Skin of body (tissue), 3 donors: ENCODE measurements at places on chromosomes 12 and 14. TPM values are rescaled to one million over a fixed set of nuclear protein-coding genes. Genes with fewer than 3 reads are reported as not detected.

DNA sequence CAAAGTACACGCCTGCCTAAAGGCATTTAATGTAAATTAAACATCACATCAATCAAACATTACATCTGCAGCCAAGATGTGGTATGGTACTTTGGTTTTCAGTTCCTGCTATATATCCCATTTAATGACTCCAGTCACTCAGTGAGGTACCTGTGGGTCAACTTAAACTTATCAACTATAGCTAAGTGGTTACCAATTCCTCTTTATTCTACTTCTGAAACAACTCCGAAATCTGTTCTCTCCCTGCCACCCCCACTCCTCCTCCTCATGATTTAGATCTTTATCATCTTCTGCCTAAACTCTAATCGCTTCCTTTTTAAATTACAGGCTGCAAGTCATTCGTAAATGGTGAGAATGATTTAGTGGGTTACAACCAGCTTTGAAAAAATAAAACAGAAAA is 57.9 kb downstream of the BCL2L14 start:
- no peak for DNase-seq

GRCh38 chr12:54549774-54550451 is 512 bp downstream of the PDE1B start:
- peak; percentile 7 for DNase-seq

GRCh38 chr14:89757313-89757939 is 197.1 kb downstream of the EFCAB11 start:
- no peak for DNase-seq

Gene IL23A
- 0.20 TPM for total RNA-seq
